ENCODE measurements at places on chromosomes 3 and 15.

- peak; percentile 98 for DNase-seq
These were observed 9.6 kb downstream of the TGM4 start for GRCh38 chr3:44883999-44884431.

DNA sequence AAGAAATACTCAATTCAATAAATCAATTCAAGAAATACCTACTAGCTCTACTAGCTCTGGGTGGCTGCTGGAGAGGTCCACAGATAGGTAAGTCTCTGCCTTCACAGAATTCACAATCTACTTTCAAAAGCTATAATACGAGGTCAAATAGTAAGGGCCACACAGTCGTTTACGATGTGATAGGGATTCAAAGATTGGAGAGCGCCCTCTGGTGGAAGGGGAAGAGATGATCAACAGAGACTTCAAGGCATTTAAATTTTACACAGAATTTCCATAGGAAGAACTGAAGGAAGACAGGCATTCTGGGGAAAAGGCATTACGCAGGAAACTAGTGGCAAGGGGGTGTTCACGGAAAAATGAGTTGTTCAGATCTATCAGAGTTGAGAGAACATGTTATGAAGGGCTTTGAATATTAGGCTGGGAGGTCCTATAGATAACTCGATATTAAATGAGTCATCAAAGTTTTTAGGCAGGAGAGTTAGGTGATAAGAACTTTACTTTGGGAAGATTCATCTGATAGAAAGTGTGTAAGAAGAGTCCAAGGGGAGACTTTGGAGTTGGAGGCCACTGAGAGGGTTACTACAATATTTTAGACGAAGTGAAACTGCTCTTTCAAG is 128.8 kb downstream of the FRMD5 start:
- no peak for DNase-seq

- DNase-seq = no peak
These were observed 8.6 kb upstream of the MCF2L2 start for GRCh38 chr3:183437061-183437460.

- peak; percentile 55 for DNase-seq
These were observed 126.4 kb downstream of the IMPG2 start for GRCh38 chr3:101193957-101194356.

GRCh38 chr3:17605934-17606333 is 136.5 kb downstream of the TBC1D5 start:
- DNase-seq = no peak

Measured in skeletal muscle cell (primary cell).